Hepatic stellate cell (primary cell): ENCODE measurements at places on chromosomes 3 and 15.

DNA sequence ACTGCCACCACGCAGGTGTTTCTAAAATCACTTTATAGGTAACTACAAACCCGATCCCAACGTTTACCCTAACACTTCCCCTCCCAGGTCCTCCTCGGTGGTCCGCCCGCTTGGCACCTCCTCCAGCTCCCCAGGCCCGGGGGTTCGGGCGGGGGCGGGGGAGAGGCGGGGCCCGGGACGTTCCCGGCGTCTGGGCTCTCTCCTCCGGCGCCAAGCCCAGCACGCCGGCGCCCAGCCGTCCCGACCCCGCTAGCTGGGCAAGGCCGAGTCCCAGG is 562 bp downstream of the CGGBP1 start:
- DNase-seq: no peak

- no peak for DNase-seq
These were observed 25.4 kb downstream of the DENND4A start for GRCh38 chr15:65766422-65767263.

DNA sequence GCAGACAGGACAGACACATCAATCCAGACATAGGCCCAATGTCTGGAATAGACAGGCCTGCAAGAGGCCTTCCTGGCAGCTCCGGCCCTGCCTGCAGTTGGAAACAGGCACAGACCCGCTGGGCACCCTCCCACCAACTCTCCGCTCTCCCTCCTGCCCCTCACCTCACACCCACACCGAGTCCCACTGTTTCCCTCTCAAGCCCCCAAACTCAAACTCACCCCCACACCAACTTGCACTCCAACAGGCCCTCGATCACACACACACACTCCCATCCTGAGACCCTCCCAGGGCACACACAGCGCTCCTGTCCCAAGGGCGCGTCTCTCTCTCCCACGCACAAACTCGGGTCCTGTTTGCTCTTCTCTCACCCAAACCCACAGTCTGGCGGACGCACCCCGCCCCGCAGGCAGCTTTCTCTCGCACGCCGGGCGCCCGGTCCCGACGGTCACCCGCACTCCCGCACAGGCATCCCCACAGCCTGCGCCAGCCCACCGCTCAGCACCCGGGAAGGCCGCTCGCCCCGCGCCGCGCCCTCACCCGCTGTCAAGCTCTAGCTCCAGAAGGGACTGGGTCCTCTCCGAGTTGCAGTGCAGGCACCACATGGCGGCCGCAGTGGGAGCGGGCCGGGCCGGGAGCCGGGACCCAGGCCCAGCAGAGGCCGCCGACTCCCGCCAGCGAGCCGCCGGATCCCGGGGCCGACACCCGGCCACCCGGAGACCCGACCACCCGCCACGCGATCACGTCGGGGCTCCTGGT is 106.2 kb downstream of the IQSEC1 start:
- DNase-seq: peak; percentile 75

DNA sequence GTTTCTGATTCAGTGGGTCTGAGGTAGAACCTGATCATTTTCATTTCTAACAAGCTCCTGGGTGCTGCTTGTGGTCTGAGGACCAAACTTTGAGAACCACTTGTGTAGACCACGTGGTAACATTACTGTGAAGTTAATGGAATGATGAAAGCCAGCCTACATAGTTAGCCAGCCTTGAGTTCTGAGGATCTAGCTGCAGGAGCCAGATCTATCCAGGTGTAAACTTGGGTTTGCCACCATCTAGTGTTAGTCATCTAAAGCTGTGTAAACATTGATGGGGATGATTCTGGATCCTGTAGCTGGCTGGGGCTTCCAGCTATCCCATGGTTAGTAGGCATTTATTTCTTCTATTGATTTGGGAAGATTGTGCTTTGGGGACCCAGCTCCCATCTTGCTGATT is 170.0 kb downstream of the TMEM108 start:
- no peak for DNase-seq

- no peak for DNase-seq
These were observed 65.2 kb downstream of the SLCO2A1 start for GRCh38 chr3:133964547-133964946.

- DNase-seq: no peak
These were observed 20.7 kb upstream of the POMGNT2 start for GRCh38 chr3:43126536-43126935.
